ENCODE measurements at places on chromosomes 5 and 9.
A peak's percentile ranks its signal among the peaks of the same experiment; 100 is the strongest.

- no peak for DNase-seq
These were observed 253.7 kb downstream of the SPOCK1 start for GRCh38 chr5:137245438-137245837.

GRCh38 chr5:101877451-101877850, 418.6 kb downstream of the SLCO4C1 start:
- no peak for DNase-seq

DNA sequence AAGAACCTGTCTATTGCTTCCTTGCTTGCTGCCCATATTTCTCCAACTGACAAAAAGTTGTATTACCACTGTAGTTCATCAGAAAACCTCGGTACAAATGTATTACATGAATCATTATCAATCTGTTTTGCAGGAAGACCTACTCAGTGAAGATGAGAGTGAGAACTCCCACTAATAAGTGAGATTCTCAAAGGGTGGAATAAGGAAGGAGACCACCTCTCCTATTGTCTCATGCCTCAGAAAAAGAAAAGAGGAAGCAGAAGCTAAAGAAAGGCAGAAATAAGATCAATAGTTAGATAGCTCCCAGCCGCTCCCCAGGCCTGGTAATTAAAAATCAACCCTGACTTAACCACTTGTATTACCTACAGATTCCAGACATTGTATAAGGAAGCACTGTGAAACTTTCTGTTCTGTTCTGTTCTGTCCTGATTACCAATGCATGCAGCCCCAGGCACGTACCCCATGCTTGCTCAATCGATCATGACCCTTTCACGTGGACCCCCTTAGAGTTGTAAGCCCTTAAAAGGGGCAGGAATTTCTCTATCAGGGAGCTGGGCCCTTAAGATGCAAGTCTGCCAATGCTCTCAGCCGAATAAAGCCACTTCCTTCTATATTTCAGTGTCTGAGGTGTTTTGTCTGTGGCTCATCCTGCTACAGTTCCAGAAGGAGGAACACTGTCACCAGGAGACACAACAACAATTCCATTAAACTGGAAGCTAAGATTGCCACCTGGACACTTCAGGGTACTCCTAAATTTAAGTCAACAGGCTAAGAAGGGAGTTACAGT, 152.5 kb upstream of the COX7C start:
- DNase-seq = no peak

DNA sequence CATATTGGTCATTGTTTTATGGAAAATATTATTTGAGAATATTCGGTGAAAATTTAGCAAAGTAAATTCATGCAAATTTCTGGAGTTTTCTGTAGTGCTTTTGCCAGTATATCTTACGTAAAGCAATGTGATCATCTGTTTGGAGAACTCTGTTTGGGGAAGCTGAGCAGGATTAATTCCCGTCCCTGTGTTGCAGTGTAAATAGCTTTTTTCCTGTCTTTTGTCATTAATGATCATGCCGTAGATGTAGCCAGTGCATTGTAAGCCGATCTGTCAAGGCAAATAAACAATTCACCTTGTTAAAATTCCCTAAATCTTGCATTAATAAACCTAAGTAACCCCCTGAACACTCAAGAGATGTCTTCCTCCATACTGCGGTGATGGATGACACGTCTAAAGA, 39.2 kb downstream of the PPIC start:
- DNase-seq = no peak

- no peak for DNase-seq
These were observed 762.1 kb upstream of the TYRP1 start for GRCh38 chr9:11931109-11931508.

GRCh38 chr9:84940294-84940693, 270.8 kb downstream of the NTRK2 start:
- DNase-seq = no peak

- DNase-seq = no peak
These were observed 25.3 kb downstream of the AP3B1 start for GRCh38 chr5:78269088-78269703.

DNA sequence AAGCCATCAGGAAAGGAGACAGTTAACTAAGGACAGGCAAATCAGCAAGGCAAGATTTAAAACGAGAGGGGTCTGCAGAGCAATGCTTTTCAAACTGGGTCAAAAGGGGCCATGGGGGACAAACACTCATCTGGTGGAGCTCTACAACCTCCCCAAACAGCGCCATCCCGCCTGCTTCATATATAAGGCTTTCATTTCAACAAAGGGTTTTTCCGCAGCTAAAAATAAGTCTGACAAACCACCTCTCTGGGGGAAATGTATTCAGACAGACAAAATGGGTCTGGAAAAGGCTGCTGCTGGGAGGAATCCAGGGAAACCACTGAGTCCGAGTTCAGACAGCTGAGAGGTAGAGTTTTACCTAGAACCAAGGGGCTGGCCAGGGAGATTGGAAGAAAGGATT, 8.3 kb upstream of the SEPTIN8 start:
- DNase-seq = peak; percentile 4

DNA sequence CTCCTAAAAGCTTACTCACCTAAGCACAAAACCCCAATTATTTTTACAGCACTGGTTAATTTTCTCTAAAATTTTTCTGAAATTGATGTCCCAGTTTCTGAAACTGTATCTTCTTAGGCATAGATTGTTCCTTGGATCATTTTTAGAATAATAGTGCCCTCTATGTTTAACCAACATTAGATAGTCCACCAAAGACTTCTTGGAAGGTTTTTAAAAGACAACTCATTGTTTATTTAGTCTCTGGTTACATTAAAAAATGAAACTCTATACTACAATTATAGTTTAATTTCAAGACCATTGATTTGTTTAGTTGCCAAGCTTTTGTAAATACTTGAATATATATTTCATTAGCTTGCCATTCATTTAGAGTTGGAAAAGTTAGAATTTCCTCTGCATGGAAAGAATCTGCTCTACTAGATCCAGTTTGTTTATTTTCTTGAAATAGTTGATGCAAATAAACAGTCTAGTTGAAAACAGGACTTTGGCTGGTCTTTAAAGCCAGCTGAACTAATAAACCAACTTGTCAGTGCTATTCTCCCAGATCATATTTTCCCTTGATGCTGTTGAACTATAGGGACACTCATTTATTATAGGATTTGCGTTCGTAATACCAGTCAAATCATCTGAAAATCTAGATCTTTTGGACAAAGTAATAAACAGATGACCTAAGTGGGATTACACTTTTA, 990.5 kb downstream of the TLE1 start:
- no peak for DNase-seq

GRCh38 chr9:131276891-131277286, 579 bp upstream of the FAM78A start:
- no peak for DNase-seq

- peak; percentile 82 for DNase-seq
These were observed 30.1 kb downstream of the IPPK start for GRCh38 chr9:92639791-92640271.

- no peak for DNase-seq
These were observed 37.0 kb upstream of the BASP1 start for GRCh38 chr5:17180330-17180843.

- no peak for DNase-seq
These were observed 265.9 kb downstream of the TRIM36 start for GRCh38 chr5:114903767-114904166.

DNA sequence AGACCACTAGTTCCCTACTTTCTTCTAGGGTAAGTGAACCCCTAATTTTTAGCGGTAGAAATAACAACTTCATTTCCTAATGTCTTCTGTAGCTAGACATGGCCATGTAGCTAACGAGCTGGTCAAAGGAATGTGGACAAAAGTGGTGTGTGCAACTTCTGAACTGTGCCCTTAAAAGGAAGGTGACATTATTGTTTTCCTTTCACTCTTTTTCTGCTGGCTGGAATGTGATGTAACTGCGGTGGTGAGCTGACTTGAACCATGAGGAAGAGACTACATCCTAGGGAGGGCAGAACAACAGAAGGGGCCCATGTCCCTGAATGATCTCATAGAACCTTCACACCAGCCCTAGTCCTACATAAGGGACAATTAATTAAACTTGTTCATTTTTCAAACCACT, 1.3 kb upstream of the SNX2 start:
- no peak for DNase-seq

DNA sequence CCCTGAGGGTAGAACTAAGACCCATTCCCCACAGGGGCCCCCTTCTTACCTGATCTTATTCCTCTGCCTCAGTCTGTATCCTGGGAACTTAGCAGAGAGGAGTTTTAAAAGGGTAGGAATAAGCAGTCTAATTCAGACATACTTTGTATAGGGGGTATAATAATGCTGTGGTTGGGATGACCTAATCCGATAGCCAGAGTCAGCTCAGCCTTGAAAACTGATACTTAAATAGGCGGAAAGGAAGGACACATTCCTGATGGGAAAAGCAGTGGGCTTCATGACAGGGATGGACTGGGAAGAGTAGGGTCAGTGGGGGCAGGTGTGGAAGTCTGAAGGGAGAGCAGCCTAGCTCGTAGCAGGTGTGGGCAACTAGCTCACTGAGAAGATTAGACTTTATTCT, 52.2 kb upstream of the TESK1 start:
- no peak for DNase-seq

DNA sequence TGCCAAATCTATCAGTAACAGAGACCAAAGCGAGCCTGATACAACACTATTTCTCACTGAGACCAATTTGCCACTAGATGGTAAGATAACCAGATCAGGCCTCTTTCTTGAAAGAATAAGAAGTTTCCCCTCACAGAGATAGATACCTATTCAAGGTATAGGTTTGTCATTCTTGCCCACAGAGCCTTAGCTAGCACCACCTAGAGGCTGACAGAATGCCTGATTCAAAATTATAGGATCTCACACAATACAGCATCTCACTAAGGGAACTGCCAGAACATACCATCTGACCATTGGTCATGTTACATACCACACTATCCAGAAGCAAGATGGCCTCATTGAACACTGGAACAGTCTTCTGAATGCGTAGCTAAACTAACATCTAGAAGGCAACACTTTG, 166.6 kb upstream of the HCN1 start:
- no peak for DNase-seq

GRCh38 chr9:76701441-76702039, 62.7 kb upstream of the PCA3 start:
- DNase-seq = no peak

DNA sequence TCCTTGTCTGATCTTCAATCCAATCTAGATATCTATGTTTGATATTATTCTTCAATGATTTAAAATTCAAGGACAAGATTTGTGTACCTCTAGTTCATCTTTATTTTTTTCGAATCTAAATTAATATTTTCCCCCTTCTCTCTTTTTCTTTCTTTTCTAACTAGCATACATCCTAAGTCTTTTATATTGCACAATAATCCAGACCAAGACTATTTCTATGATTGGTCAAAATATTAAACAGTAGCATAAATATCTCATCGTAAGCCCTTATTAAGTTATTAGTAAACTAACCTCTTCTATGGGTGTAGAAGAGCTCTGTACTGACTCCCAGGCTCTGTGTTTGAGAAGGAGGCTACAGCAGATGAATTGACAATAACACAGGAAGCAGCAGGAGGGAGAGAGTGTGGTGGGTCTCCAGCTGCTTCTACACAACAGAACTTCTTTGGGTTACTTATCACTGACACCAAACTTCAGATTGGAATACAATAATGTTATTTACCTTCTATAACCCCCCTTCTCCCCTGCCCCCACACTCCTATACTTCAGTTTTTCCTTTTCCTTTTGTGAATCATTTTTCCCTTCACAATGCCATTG, 11.9 kb upstream of the PLCXD3 start:
- DNase-seq = no peak

- no peak for DNase-seq
These were observed 24.0 kb downstream of the DCTN4 start for GRCh38 chr5:150734579-150735384.

DNA sequence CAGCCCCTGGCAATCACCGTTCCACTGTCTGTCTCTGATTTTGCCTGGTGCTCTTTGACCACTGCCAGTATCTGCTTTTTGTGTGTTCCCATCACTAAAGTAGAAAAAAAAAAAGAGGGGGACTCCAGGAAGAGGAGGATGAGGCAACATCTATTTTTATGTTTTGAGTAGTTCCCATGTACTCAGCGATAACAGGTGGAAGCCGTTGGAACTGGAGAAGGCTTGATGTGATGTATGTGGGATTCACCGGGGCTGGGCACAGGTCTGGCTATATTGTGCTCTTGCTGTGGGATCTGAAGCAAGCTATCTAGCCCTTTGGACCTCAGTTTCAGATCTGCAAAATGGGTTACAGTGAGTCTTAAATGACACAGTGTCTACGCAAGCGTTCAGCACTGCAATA, 104.9 kb downstream of the SLIT3 start:
- no peak for DNase-seq

GRCh38 chr9:82912645-82913044, 150.3 kb downstream of the RASEF start:
- DNase-seq = no peak

DNA sequence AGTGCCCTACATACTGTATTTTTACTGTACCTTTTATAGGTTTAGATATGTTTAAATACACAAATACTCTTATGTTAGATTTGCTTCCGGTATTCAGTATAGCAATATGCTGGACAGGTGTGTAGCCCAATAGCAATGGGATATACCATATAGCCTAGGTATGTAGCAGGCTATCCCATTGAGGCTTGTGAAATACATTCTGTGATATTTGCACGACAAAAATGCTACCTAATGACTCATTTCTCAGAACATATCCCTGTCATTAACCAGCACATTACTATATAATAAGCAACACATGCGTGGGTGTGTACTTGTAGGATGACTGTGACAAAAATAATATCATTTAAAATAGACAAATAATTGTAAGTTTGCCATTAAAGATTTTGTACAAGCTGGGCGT, 208.8 kb downstream of the MRPS30 start:
- no peak for DNase-seq

GRCh38 chr9:2657427-2657826, 35.8 kb downstream of the VLDLR start:
- DNase-seq = no peak

GRCh38 chr5:135009736-135010501, 24.1 kb downstream of the PITX1 start:
- peak; percentile 78 for DNase-seq

DNA sequence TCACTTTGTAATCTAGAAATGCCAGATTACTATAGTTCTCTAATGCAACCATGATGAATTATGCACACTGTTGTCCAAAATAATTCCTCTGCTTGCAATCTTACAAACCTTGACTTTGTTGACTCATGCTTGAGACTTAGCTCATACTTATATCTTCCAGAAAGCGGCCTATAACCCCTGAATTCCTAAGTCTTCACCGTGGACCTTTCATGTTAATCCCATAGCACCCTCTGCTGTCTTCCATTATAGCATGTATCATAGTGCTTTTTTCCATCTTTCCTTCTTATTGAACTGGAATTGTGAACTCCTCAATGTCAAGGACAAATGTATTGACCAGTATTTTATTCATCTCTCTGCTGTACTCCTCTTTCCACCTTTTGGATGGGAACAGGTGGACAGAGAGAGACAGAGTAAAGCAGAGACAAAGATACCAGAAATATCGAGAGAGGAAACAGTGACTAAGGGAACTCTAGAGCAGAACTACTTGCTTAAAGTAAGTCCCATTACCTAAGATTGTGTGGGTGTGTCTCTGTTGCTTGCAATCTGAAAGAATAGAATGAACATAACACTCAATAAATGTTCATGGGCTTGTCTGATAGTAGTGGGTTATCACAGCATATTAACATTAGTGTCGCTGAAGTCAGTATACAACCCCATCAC, 110.0 kb downstream of the LURAP1L start:
- no peak for DNase-seq

- DNase-seq = no peak
These were observed 21.2 kb upstream of the LOX start for GRCh38 chr5:122099060-122099790.
